ENCODE measurements at places on chromosomes 1 and 21.

DNA sequence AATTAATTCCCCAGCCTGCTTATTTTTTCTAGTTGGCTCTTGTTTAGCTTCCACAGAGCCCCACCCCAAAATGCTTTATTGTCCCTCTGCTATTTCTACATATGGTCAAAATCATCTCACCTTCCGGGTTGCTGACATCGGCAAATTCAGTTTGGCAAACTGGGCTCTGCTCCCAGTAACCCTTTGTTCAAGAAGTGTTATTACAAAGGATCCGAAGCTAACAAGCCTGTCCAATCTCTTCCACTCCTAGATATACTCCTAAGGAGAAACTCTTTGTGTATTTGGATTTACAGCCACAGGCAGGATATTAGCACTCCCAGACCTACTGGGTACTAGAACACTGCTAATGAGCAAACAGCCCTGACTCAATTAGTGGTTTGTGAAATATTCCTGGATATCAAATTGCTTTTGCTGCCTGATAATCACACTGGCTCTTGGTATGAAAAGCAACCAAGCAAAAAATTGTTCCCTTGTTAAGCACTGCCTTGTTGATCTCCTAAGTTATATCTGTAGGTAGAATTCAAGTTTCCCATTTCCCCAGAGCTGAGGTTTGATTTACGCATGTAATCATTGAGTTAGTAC, 4.0 kb downstream of the JUN start:
- DNase-seq = peak; percentile 94

GRCh38 chr1:236334893-236335545, 53.3 kb upstream of the ERO1B start:
- peak; percentile 43 for DNase-seq

DNA sequence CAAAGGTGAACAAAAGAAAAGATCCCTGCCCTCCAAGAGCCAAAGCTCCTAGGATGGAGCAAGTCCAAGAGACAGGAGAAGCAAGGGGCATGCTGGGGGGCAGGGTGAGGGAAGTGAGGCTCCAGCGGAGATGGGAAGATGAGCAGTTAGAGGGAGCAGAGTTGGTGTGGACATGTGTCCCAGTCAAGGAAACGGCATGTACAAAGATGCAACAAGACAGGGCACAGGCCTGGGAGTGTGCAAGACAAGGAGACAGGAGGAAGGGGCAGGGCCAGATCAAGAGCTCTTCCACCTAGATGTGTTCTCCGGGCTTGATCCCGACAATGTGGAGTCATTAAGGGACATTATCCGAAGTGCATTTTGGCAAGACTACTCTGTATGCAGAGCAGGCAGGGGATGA, 82.1 kb downstream of the CAPZB start:
- no peak for DNase-seq

- no peak for DNase-seq
Measured at GRCh38 chr1:231041719-231042261, 1.7 kb upstream of the FAM89A start.

DNA sequence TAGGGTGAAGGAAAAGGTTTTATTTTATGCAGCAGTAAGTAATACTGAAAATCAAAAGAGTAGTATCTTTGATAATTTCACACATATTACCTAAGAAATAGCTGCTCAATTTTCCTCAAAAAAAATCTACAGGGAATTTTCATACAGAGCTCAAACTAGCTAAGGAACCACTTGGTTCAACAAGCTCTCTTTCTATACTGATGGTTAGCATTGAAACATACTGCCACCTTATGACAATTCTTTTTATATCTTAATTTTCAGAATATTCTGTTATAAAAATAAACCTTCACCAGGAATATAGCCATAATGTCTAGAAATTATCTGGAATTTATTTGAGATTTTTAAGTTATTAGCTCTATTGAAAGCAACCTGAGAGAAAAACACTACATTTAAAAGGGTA, 142.1 kb downstream of the DPYD start:
- DNase-seq = no peak

DNA sequence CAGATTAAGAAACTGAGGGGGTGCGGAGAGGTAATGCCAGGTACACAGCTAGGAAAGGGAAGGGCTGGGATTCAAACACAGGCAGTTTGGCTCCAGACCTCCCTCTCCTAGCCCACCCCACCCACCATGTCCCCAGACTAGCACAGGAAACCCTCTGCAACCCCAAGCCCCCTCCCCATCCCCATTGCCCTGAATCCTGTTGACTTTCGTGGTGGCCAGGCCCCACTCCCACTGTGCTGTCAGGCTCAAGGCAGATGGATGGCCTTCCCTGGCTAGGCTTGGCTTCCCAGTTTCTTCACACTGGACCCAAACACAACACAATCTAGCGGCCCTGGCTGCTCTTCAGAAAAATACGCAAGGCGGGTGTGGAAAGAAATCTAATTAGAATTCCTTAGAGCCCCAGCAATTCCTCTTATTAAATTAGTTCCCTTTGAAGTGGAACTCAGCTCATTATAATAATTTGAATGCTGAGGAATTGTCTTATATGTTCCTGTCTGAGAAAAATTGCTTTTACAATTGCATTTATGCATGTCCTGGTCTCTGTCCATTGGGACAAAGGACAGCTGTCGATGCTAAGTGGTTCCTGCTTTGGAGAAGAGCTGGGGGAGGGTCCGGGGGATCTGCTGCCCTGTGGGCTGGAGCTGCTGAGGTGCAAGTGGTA, 97.4 kb downstream of the SYF2 start:
- no peak for DNase-seq

- peak; percentile 95 for DNase-seq
Measured at GRCh38 chr1:153288634-153289275, 24.0 kb downstream of the PGLYRP3 start.

GRCh38 chr1:71850936-71851335, 431.4 kb downstream of the NEGR1 start:
- no peak for DNase-seq

DNA sequence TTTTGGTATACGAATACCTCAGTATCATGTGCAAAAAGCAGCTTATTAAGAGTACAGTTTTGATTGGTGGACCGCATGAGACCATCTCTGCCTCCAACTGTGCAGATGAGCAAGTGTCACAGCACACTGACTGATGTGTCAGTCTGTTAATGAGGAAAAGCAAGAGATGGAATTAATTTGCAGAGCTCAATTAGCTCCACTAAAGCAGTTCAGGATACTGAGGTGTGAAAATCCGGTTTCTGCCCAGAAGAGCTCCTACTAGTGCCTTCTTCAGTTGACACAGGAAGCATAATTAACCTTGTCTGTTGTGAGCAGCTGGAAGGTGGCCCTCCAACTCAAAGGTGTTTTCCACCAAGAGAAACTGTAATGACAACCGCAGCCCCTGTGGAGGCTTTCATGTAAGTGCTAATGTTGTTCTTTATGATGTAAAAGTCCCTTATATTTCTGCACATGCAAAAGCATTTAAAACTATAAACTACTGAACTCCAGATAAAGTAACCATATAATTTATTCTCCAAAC, 44.3 kb downstream of the PCNX2 start:
- no peak for DNase-seq

- no peak for DNase-seq
Measured at GRCh38 chr1:181506563-181507353, 23.4 kb downstream of the CACNA1E start.

GRCh38 chr1:207355060-207355459, 33.6 kb downstream of the CD55 start:
- no peak for DNase-seq

DNA sequence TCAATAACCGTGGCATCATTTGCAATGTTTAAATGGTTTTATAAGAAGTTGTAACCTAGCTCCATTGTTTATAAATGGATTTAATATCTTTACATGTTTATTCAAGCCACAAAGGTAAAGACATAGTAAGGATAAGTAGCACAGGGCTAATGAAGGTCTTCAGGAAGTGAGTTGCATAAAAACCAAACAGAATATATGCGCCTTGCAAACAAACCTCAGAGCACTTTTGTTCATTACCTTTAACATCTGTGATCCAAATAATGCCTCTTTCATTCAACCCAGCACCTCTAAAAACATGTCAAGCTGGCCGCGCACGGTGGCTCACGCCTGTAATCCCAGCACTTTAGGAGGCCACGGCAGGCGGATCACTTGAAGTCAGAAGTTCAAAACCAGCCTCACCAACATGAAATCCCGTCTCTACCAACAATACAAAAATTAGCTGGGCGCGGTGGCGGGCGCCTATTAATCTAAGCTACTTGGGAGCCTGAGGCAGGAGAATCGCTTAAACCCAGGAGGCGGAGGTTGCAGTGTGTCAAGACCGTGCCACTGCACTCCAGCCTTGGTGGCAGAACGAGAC, 25.3 kb downstream of the BRINP3 start:
- DNase-seq = no peak

- no peak for DNase-seq
Measured at GRCh38 chr1:165988817-165989216, 161.4 kb downstream of the UCK2 start.

DNA sequence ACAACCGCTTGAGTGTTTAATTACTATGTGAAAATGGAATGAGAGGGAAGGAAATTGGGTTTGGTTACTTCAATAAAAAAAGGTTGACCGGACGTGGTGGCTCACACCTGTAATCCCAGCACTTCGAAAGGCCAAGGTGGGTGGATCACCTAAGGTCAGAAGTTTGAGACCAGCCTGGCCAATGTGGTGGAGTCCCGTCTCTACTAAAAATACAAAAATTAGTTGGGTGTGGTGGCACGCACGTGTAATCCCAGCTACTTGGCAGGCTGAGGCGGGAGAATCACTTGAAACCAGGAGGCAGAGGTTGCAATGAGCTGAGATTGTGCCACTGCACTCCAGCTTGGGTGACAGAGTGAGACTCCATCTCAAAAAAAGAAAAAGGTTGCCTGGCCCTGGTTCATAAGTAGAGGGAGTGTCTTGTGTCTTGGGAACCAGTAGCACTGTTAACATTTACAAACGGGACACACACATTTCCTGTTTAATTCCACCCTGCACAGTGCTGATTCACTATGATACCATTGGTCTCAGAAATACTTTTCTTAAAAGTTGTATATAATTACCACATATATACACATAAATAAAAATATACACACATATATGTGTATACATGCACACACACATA, 27.6 kb upstream of the CLDN14 start:
- DNase-seq = peak; percentile 21

DNA sequence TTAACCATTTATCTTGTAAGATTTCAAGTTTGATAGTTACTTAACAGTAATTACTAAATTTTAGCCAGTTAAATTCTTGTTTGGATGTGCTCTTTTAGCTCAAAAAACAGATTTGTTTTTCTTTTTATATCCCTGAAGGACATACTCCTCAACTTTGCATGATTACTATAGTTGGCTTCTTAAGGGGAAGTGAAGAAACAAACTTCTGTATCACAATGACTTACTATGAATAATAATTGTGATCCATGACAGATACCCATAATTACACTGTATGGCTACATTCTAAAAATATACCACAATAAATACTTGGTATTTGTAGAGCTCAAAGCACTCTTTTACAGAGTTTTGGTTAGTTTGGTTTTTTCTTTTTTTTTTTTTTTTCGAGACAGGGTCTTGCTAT, 55.8 kb downstream of the IARS2 start:
- DNase-seq = no peak

DNA sequence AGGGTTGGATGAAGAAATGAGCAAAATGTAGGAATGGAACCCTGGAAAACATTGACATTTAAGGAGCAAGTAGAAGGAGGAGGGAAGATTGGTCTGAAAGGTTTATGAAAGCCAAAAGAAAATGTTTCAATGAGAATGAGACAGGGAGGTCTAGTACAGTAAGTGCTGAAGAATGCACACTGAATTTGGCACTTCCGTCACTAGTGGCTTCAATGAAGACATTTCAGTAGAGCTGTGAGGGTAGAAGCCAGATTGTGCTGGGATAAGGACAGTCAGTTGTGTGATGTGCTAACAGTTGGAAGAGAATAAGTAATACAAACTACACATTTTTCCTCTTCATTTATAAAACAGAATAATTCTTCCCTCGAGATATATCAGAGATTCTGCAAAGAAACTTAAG, 17.1 kb downstream of the THEM4 start:
- no peak for DNase-seq

- peak; percentile 65 for DNase-seq
Measured at GRCh38 chr1:106952776-106953175, 103.7 kb upstream of the PRMT6 start.

GRCh38 chr21:32147041-32147440, 131.8 kb downstream of the MIS18A start:
- no peak for DNase-seq

- peak; percentile 17 for DNase-seq
Measured at GRCh38 chr1:240212556-240212955, 120.9 kb downstream of the FMN2 start.

GRCh38 chr1:45043094-45043493, 31.0 kb downstream of the UROD start:
- no peak for DNase-seq

DNA sequence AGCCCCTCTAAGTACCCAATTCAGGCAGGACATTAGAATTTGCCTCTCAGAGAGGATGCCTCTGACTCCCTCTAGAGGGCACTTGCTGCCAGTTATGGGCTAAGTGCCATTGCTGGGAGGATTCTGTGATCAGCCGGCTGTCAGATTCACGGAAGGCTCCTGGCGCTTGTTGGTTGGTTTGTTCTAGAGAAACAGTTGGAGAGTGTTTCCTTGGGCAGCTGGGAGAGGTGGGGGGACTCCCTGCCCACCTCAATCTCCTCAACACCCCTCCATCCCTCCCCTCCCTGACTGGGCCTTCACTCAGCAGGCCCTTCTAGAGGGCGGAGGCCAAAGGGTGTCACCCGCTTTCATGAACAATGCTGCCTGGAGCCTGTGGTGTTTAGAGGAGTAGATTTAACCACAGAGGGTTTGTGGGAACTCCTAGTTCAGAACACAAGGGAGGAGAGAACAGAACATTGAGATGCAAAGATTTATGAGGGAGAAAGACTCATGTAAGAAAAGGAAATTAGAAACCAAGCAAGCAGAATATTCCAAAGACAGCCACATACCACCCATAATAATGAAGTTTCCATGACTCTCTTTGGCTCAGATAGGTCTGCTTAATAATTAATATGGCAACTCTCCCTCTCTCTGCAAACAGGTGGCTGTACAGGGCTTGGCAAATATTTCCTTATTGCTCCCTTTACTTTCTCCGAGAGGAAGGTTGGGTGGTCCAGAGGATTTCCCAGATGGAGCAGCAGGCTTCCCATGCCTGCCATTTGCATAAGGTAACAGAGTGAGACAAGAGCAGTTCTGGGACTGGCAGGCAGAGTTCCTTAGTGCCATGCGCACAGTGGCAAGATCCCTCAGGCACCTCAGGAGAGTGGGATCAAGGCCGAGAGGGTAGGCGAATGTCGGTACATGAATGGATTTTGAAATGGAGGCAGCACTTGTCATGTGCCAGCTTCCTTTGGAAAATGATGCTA, 30.0 kb upstream of the ACP6 start:
- DNase-seq = peak; percentile 66
